ENCODE measurements at places on chromosomes 1 and 21. TPM values are rescaled to one million over a fixed set of nuclear protein-coding genes. Genes with fewer than 3 reads are reported as not detected.
A peak's percentile ranks its signal among the peaks of the same experiment; 100 is the strongest.

Gene WDR64
- not detected for total RNA-seq

- no peak for DNase-seq
Measured at GRCh38 chr1:154829062-154829461, 41.0 kb downstream of the KCNN3 start.

- peak; percentile 64 for DNase-seq
Measured at GRCh38 chr1:21573971-21574465, 64.8 kb downstream of the ALPL start.

DNA sequence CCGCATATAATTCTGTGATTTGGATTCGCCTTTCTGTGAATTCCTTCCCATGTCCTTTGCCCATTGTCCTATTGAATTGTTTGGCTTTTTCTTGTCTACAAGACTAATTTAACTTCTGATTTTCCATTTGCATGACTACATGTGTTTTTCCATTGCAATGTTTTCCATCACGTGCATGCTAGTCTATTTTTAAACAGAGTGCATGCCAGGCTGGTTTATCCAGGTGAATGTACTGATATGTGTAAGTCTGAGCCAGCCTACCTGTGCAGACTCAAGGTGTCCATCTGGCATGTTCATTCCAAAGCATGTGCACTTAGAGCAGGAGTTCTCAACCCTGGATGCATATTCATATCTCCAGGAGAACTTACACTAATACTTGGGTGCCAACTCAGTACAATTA lies 59.7 kb downstream of the INAVA start:
- DNase-seq = no peak

Gene OR2M3
- not detected for total RNA-seq
